ENCODE measurements at places on chromosomes 11 and 22. TPM values are rescaled to one million over a fixed set of nuclear protein-coding genes. Genes with fewer than 3 reads are reported as not detected.

The SMPD1 gene
- total RNA-seq = 28.4 TPM

The MMP10 gene
- 8.7 TPM for total RNA-seq

The MYOD1 gene
- total RNA-seq = not detected

The SLC22A25 gene
- total RNA-seq = not detected

The GAB4 gene
- not detected for total RNA-seq

DNA sequence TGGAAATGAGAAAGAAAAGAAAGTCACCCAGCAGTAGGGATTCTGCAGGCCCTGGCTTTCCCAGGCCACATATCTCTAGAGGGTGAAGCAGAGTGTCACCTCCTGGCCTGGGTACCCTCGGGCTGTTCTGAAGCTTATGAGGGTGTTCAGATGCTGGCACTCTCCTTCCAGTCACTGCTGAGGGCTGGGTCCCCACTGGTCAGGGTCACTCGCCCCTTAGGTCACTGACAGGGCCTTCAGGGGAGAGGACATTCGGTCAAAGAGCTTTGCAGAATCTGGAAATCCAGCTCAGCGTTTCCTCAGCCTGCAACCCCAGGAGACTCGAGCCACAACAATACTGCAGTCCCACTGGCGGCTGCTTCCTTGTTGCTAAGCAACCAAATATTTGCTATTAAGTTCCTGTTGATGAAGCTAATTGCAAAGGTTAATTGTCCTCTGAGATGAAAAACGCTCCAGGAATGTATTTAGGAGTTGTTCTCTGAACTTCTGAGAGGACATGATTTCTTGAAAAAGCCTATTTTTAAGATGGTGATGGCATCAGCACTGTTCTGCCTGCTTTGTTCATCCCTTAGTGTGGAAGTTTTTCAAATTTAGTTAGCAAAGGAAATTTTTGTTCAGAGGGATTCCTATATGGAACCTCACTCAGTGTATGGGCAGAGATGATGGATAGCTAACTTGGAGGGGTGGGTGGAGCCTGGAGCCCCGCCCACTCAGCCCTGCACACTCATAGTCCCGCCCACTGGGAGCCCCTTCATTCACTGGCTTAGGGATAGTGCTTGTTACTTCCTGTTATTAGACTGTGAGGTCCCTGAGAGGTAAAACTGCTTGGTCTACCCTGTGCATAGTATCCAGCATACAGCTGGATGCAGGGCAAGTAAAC is 109.2 kb downstream of the CSNK2A3 start:
- peak; percentile 16 for DNase-seq

DNA sequence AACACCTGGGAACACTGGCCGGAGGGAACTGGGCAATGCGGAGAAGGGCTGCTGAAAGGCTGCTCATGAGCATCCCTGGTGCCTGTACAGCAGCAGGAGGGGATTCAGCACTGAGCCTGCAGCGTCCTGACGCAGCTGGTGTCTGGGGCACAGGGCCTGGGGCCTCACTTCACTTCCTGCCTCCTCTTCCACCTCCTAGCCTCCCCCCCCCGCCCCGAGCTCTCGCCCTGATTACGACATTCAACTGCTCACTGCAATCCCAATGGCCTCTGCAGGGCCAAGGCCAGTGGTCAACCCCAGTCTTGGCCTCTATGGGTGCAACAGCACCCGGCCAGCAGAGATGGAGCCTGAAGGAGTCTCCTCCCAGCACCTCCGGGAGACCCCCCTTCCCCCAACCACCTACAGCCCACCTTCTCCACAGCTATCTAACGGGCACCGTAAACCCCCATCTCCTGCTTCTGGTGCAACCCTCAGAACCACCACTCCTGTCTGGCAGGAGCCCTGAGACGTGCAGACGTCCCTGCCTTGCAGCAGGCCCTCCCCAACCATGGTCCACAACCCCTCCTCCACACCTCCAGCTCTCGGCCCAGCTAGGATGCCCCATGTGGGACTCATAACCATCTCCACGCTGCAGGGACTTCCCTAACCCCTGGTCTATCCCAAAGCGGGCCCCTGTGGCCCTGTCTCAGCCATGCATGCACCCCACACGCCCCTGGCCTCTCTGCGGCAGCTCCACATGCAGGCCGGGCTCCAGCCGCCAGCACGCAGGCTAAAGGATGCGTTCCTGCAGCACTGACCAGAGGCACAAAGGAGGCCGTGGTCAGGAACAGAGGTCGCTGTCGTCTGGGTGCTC is 38.2 kb downstream of the BRD1 start:
- no peak for DNase-seq

DNA sequence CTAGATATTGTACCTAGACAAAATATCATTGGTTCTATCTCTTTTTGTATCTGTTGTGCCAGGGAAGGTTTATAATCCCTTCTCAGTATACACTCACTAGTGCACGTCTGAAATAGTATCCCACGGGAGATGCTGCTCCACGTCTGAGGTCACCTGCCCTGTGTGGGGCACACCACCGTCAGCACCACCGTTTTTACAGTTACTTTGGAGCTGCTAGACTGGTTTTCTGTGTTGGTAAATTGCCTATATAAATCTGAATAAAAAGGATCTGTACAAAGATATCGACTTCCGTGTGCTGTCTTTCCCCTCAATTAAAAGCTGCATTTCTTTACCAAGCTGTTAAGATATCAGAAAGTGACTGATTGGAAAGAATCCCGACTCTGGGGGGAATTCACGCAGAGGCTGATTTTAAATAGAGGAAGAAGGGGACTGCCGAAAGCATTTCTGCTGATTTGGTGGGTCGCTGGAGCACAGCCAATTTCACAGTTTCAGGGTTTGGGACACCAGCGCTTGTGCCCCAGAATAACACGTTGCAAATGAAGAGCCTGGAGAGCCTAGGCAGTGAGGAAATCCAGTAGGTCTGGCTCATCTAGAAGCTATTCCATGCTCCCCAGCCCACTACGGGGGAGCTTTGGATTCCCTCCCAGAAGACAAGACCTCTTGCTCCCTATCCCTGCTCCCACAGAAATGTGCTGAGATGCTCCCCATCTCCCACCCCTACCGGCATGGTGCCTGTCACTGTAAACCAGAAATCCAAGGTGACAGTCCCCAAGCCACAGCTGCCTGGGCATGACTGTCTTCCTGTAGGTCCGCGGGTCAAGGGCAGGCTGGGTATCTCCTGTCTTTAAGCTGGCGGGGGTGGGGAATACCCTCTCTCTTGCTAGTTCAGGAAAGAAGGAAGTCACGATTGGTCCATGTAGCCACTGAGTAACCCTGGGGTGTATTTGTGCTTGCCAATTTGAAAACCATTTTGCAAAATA is 12.7 kb upstream of the MYO18B start:
- no peak for DNase-seq

Measured in kidney epithelial cell (primary cell).